Stimulated activated CD8-positive, alpha-beta memory T cell treated with anti-CD3 and anti-CD28 coated beads, Interleukin-4, amount 100 ng/mL, for 1 hour (primary cell): ENCODE measurements at places on chromosomes 5 and 9.

- DNase-seq: no peak
These were observed 4.6 kb upstream of the SLC25A48 start for GRCh38 chr5:135829681-135830383.

- DNase-seq: peak; percentile 80
These were observed 15.2 kb downstream of the PTGES start for GRCh38 chr9:129737479-129738274.

GRCh38 chr5:16617274-16617968 is 624 bp upstream of the RETREG1 start:
- DNase-seq: peak; percentile 23

DNA sequence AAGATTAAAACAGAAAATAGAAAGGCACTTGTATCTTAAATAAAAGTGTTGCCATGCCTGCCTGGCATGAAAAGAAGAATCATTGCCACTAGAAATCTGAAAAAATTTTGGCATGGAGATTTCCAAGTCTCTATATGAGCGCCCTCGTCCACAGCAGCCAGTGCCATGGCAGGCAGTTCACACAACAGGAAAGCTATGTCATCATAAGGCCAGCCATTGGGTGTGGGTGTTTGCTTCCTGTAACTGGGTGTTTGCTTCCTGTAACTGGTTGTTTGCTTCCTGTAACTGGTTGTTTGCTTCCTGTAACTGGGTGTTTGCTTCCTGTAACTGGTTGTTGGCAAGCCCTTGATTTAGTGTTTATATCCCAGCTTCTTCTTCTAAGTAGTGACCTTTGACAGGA is 446.7 kb downstream of the IRX1 start:
- DNase-seq: no peak

- no peak for DNase-seq
These were observed 87.7 kb downstream of the RAB3C start for GRCh38 chr5:58670582-58670981.

DNA sequence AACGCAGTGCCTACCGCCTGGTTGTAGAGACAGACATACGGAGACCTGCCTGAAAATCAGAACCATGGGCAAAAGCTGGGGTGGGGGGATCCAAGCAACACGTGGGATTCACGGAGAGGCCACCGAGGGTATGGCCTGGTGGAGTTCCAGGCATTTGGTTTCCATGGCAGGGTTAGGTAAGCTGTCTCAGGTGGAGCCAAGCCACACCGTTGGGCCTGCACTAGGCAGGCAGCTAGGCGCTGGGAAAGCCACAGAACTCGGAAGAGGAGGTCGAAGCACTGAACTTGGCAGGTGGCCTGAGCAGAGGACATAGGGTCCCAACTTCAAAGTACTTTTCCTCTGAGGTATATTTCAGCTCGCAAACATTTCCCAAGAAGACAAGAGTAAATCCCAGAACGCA is 111.6 kb downstream of the ISL1 start:
- no peak for DNase-seq

DNA sequence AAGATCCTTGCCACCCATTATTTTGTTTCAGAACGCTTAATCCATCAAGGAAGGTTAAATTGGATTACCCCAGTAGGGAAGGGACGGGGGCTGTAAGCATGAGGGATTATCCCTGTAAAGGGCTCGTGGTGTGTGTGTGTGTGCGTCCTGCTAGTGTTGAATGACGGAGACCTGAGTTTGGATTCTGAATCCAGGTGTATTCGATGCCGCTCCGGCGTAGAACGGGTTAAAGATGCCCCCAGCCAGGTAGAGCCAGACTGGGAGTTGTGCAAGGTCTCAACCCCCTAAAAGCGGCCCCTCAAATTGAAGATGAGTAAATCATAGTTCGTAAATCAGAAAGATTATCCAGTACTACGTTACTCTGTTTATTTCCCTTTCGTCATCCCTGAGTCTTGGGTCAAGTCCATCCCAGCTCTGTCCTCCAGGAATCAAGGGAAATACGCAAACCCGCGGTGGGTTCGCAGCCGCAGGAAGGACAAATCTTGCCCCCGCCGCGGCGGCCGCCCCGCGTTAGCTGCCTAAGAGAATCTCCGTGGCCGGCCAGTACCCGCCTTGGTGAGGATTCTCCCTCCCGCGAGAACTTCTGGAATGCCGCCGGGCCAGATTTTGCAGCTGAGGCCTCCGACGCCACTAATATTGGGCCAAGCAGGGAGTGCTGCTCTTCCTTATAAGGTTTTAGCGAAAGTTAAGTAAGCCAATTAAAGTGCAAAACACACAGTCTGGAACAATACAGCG is 586 bp upstream of the MTAP start:
- DNase-seq: no peak

- no peak for DNase-seq
These were observed 34.6 kb upstream of the CPEB4 start for GRCh38 chr5:173853370-173854131.

DNA sequence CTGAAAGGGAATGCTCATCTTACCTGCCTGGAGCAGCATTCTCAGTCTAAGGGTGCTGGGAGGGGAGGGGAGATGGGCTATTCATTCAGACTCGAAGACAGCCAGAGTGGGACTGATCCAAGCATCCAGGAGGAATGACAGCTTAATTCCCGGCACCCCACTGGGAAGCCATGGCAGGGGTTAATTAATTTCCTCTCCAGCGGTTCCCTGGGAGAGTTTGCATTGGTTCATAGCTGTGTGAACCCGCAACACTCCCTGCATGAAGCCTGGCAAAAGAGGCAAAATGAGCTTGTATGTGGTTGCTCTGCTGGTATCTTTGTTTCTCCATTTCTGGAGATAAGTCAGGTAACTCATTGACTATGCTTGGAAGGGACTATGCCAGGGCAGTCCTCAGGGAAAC is 401.0 kb upstream of the SLC24A2 start:
- no peak for DNase-seq

DNA sequence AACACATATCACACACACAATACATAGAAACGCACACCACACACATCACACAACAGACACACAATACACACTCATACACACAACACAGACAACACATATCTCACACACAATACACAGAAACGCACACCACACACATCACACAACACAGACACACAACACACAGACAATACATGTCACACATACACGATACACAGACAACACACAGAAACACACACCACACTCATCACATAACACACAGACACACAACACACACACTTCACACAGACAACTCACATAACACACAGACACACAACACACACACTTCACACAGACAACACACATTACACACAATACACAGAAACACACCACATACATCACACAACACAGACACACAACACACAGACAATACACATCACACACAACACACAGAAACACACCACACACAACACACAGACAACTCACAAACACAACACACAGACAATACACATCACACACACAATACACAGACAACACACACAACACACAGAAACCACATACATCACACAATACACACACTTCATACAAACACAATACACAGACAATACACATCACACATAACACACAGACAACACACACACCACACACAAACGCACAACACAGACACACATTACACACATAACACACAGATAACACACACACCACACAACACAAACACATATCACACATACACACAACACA is 4.3 kb upstream of the CCDC187 start:
- DNase-seq: no peak

- DNase-seq: no peak
These were observed 373.4 kb upstream of the CTNND2 start for GRCh38 chr5:12277504-12278192.

DNA sequence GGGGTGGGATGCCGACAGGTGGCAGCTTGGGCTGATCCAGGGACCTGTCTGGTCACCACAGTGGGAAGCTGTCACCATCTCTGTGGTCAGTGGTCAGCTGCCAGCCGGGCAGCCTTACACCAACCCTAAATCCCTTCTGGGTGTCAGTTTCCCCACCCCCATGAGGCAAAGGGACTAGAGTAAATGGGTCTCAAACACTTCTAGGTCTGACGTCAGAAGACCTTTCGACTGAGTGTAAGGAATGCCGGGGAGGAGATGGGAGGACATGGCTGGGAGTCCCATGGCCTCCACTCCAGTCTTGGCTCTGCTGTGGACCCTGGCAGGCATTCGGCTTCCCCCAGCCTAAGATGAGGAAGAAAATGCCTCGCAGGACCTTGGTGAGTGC is 40.3 kb upstream of the SLC25A51 start:
- no peak for DNase-seq

- DNase-seq: no peak
These were observed 24.2 kb upstream of the GLRX start for GRCh38 chr5:95846554-95847260.

- DNase-seq: no peak
These were observed 60.1 kb upstream of the CLINT1 start for GRCh38 chr5:157918811-157919742.

- DNase-seq: no peak
These were observed 868.5 kb upstream of the NUDT12 start for GRCh38 chr5:104431002-104431620.

GRCh38 chr5:136963504-136963903 is 535.6 kb downstream of the SPOCK1 start:
- DNase-seq: no peak

DNA sequence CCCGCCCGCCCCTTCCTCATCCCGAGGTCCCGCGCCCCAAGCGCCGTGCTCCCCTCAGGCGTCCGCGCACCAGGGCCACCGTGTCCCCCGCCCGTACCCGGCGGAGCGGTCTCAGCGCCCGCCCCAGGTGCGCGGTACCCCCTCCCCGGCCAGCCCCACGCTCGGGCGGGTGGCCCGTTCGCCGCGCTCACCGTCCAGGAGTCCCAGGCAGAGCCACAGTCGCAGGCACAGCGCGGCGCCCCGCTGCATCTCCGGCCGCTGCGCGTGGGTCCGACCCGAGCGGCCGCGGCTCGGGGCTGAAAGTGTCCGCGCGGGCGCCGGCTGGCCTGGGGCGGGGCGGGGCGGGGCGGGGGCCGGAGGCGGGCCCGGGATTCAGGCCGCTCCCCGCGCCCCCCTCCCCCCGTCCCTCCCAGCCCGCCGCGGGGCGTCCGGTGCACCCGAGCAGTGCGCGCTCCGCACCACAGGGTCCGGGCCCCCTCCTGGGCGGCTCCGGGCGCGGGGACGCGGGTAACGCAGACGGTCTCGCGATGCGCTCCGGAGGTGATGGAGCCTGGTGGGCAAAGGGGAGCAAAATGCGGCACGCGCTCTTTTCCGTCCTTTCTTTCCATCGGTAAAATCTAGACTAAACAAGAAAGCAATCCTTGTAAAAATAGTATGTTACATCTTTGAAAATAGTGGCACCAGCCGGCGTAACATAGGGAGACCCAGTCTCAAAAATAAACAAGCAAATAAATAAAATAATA is at the start of gene FLT4:
TSS of gene FLT4 (minus strand) at position 304 of the 743 bp plus-strand sequence. CDS start at position 249, 55 bp downstream.
- DNase-seq: no peak

- DNase-seq: no peak
These were observed 213.8 kb upstream of the ACTBL2 start for GRCh38 chr5:57696389-57696769.

- DNase-seq: no peak
These were observed 20.6 kb downstream of the DYNC2I2 start for GRCh38 chr9:128636024-128636390.

DNA sequence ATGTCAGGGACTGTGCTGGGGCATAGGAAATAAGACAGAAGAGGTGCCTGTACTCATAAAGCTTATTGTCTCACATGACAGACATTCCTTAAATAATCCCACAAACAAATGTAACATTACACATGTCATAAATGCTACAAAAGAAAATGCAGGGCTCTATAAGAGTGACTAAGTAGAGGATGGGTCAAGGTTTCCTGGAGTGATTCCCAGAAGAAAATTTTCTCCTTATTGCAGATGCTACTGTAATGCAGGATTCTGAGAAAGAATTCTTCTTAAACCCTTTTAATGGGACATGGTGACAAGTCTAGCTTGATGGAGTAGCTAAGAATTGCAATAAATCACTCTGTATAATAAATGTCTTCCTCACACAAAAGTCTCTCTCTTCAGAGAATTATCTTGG is 55.7 kb downstream of the SH3TC2 start:
- DNase-seq: no peak

DNA sequence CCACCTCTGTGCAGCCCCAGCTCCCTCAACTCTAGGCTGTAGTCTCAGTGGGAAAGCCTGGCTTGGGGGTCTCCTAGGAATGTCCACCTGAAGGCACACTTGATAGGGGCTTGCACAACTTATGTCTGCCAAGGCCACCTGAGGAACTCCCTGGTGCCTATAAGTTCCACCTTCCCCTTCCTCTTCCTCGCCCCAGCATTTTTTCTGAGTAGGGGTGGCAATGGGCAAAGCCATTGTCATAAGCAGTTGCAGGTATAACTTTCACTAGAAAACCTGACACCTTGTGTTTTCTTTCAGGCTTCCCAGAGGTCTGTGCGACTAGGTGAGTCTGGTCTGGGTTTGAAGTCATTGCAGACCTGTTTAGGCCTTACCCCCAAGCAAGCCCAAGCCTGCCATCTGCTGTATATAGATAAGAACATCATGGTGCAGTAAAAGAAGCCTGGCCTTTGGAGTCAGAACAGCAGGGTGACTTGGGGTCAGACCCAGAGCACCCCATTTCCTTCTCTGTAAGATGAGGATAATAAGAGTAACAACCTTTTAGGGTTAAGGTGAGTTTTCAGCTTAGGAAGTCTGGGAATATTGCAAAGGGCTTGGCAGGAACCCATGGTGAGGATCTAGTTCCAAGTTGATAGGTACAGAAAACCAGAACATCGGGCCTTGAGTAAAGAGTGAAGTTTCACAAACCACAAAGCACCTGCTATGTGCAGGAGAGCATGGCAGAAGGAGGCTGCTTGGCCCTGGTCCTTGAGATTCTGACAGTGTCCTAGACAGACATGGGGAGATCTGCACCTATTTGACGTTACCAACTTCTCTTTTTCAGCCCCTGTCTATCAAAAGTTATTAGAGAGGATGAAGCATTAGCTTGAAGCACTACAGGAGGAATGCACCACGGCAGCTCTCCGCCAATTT is 33.8 kb downstream of the TGFBI start:
- DNase-seq: no peak

GRCh38 chr9:137427454-137428310 is 4.5 kb downstream of the NOXA1 start:
- no peak for DNase-seq

DNA sequence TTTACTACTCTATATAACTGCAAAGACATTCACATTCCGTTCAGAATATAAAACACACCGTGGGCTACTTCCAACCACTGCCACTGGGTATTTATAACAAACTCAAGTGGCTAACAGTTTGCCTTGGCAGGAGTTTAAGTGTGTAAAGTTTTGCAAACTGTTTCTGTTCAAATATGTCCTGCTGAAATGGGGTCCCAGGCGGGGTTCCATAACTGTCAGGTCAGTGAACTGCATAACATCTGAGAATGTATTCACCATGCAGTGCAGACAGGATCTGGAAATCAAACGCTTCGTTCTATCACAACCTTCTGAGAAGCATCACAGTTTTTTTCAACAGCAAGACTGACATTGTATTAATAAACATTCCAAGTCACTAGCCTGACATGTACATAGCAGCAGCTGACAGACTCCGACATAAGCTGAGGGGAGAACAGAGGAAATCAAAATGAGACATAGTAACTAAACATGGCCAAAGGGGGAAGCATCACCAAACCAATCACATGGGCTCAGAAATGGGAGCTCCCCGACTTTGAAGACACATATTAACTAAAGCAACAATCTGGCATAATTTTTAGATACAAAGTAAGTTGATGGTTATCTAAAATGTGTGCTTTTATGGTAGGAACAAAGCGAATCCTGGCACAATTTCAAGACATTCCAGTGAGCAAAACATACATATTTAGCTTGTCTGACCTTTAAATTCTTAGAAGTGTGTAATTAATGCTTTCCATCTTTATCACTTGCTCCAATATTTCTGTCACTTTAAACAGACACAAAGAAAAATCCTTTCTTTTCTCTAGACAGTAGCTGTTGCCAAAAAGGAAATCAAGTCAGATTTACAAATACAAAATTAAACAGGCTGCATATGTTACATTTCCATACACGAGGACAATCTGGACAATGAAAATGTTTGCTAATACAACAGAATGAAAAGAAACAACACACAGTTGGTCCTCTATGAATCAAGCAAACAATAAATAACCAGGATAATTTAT is 156.8 kb downstream of the MAPKAP1 start:
- DNase-seq: no peak
